ENCODE measurements at places on chromosomes 12 and 14.

DNA sequence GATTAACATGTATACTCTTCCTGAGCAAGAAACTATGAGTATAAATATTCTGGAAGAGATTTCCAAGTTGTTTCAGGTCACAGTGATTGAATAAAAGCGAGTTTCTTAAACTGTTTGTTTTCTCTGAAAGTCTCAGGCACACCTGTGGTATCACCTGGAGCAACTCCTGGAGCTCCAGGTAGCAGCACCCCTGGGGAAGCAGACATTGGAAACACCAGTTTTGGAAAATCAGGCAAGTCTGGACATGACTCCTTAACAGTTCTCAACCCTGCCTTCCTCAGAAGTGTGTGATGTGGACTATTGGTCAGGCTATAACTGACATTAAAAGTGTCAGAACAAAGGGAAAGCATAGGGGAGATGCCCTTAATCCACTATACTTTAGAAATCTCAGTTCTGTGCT is 217.6 kb upstream of the CNTN1 start:
- no peak for DNase-seq

DNA sequence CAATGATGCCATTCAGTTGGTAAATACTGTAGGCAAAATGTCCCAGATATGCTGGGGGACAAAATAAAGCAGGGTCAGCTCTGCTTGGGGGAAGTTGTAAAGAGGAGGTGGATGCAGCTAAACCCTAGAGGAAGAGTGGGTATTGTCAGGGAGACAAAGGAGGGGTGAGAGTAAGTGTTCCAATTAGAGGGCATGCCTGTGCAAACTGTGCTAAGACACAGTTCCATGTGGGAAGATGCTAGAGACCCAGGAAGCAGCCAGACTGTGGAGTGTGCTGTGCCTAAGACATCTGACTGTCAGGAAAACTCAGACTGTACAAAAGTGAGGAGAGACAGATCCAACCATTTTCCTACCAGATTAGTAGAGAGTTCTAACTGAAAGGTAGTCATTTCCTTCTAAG is 474.3 kb downstream of the ATP23 start:
- DNase-seq = no peak

GRCh38 chr12:121507984-121508383 is 72.8 kb downstream of the KDM2B start:
- no peak for DNase-seq

DNA sequence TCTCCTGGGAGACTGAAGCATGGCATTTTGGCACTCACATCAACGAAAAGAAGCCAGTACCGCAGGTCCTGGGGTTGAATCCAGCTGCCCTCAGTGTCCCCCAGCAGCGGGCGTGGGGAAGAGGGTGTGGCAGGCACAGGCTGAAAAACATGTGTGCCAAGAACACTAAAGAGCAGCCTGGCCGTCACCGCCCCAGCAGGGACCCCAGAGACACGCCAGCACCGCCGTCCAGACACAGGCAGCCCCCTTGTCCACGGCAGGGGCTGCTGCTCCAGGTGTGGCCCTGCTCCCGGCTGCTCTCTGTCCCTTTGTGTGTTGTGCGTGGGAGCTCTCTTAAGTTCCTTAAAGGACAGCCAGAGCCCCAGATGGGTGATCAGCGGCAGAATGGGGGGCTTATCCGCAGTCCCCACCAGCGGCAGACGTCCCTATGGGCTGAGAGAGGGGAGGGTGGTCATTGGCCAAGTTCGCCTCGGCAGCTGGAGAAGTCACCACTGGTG is 556 bp downstream of the PHETA1 start:
- no peak for DNase-seq

- DNase-seq = no peak
Measured at GRCh38 chr12:3144495-3144894, 67.3 kb downstream of the TSPAN9 start.

DNA sequence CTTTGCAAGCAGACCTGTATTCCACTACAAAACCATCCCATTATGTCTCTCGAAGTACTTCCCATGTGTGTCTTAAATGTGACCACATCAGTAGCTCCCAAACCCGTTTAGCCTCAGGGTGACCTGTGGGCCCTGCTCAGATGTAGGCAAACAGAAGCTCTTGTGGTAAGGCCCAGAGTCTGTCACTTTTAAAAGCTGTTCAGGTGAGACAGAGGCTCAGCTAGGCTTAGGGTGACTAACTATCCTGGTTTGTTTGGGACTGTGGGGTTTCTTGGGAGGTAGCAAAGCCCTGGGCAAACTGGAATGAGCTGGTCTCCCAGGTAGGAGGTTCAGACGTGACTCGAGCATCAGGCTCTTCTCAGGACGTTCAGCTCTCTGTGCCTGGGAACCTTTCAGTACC is 64.5 kb upstream of the VASH1 start:
- DNase-seq = no peak

DNA sequence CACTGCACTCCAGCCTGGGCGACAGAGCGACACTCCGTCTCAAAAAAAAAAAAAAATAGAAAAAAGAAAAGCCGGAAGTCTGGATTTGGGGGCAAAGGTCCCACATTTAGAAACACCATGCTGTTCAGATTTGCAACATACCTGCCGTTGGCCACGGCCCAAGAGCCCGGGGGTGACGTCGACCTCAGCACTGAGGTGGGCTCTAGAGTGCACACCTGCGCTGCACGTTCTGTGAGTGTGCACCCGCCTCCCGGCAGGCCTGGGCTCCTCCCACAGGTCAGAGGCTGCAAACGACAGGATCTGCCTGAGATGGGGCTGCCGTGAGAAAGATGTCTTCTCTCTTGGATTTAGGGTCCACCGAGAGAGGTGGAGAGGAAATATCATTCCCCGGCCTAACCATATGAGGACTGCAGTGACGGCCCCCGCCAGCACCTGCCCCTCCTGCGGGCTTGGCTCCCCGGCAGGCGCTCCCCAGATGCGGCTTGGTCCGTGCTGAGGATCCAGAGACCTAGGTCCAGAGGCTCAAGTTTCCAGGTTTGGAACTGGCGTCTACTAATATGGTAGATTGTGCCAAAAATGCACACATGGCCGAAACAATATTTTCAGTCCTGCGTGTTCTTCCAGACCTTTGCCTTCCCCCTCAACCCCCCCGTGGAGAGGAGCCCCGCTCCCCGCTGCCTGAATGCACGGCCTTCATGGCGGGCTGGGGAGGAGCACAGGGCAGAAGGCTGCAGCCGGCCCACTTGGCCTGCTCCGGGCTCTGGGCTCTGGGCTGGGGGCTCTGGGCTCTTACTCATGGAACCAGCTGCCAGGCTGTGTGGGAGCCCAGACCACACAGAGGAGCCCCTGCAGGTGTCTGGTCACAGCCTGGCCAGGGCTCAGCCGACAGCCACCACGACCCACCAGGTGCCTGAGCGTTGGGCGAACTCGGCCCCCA is 58.8 kb upstream of the FBRSL1 start:
- DNase-seq = no peak
